ENCODE measurements at places on chromosomes 6 and 20. TPM values are rescaled to one million over a fixed set of nuclear protein-coding genes. Genes with fewer than 3 reads are reported as not detected.

LY86 gene
- total RNA-seq: not detected

GRCh38 chr20:23396950-23397627, 24.2 kb downstream of the NAPB start:
- DNase-seq: no peak

DNA sequence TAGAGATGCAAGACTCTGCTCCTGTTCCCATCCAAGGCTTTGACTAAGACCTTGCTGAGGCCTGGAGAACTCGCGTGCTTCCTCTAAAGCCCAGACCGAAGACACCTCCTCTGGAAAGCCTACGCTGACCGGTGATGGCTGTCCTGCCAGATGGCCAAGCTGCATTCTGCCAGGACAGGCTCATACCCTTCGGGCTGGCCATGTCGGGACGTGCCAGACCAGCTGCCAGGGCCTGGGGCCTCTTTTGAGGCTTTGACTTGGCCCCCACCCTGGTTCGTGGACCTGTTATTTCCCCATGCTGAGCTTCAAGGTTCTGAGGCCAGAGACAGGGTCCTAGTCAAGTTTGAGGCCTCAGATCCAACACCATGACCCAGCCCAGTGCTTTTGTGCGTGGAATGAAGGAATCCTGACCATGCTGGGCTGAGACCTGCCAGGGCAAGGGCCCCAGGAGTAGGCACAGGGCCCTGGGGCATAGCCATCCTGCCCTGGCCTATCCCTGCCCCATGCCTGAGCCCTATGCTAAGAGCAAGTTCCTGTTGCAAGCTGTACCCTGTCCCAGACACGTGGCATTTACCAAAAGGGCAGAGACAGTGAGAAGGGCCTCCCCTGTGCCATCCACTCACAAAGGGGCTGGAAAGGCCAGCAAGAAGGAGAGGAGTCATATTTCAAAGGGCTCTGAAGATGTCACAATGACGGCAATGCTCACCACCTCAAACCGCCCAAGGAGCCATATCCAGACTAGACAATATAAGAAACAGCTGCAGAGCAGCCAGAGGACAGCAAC, 42.8 kb downstream of the MRPL14 start:
- DNase-seq: no peak

- DNase-seq: no peak
Observed at GRCh38 chr6:154504102-154504501, 6.4 kb downstream of the CNKSR3 start.

- no peak for DNase-seq
Observed at GRCh38 chr20:973785-974194, 28.3 kb downstream of the RSPO4 start.

Measured in stomach (tissue), 19 donors.